Chondrocyte (in vitro differentiated cells): ENCODE measurements at places on chromosomes 7 and 10. TPM values are rescaled to one million over a fixed set of nuclear protein-coding genes. Genes with fewer than 3 reads are reported as not detected.

GRCh38 chr10:29616542-29616941 lies 18.2 kb downstream of the SVIL start:
- no peak overlapping the region for H3K4me3 ChIP-seq
- H3K36me3 ChIP-seq = peaks cover 3% of the 10 kb centered on the region
- H3K4me1 ChIP-seq = peaks cover 37% of the 10 kb centered on the region
- DNase-seq = no peak

RAB18 gene
- total RNA-seq = 176 to 179 TPM (median 178 TPM) in 3 replicates

DNA sequence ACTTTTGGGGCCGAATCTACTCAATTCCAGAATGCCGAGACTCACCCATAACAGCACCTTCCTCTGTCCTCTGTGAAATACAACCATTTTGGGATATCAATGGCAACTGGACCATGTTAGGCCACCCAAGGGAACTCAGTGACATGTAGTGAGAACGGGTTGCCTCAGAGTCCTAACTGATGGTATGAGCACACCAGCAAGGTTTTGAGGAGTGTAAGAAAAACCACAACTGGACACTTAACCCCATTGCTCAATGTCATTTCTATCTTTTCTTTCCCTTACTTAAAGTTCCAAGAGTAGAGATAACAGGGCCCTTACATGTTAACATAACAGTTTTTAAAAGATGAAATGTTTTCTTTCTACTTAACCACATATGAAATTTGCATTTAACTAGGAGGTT lies 67.1 kb downstream of the TNS3 start:
- H3K4me1 ChIP-seq = peaks cover 27% of the 10 kb centered on the region
- H3K27me3 ChIP-seq = no peaks in the 10 kb centered on the region
- no peak for DNase-seq
- H3K4me3 ChIP-seq = no peak overlapping the region
- peaks cover 30% of the 10 kb centered on the region for H3K36me3 ChIP-seq
- no peak overlapping the region for H3K27ac ChIP-seq

GRCh38 chr7:5682551-5683279 lies 98.7 kb downstream of the RNF216 start:
- H3K27ac ChIP-seq = peak overlapping the region; percentile 27
- H3K4me3 ChIP-seq = no peak overlapping the region
- H3K36me3 ChIP-seq = peaks cover 8% of the 10 kb centered on the region
- peaks cover 41% of the 10 kb centered on the region for H3K4me1 ChIP-seq
- no peaks in the 10 kb centered on the region for H3K27me3 ChIP-seq
- no peak for DNase-seq

ZNF488 gene
- 0.10 to 1.1 TPM (median 0.17 TPM) in 3 replicates for total RNA-seq

GRCh38 chr10:17153321-17153720 lies 23.7 kb upstream of the CUBN start:
- H3K27ac ChIP-seq = peak overlapping the region; percentile 80
- H3K4me3 ChIP-seq = no peak overlapping the region
- no peak for DNase-seq
- H3K4me1 ChIP-seq = peaks cover 40% of the 10 kb centered on the region

DNA sequence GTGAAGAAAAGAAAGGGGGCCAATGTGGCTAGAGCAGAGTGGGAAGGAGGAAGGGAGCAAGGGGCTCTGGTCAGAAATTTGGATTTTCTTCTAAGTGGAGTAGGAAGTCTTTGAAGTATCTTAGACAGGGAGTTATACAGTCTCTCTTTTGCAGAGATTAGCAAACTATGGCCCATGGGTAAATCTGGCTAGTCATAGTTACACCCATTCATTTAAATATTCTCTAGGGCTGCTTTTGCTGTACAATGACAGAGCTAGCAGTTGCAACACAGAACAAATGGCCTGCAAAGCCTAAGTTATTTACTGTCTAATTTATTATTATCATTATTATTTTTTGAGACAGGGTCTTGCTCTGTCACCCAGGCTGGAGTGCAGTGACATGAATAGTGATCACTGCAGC lies 10.5 kb upstream of the LAMB4 start:
- no peaks in the 10 kb centered on the region for H3K27me3 ChIP-seq
- H3K4me3 ChIP-seq = no peak overlapping the region
- H3K36me3 ChIP-seq = no peaks in the 10 kb centered on the region
- no peak overlapping the region for H3K27ac ChIP-seq
- no peak for DNase-seq

DNA sequence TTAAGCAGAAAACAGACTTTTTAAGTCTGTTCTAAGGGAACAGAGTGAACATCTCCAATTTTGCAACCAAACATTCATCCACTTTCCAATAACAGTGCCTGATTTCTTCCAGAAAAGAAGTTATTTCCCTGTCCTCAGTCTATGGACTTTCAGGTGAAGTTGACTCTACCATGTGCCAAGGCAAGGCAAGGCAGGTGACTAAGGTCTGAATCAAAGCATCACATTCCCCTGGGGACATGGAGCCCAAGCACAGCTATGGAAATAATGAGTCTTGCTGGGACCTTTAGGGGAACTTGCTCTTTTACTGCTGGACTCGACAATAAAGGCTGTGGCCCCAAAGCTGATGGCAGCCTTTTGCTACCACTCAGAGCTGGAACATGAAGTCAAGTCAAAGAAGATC lies 182.2 kb downstream of the FGFR2 start:
- no peak overlapping the region for H3K27ac ChIP-seq
- H3K4me3 ChIP-seq = no peak overlapping the region
- no peaks in the 10 kb centered on the region for H3K36me3 ChIP-seq
- H3K4me1 ChIP-seq = peaks cover 10% of the 10 kb centered on the region
- peaks cover 4% of the 10 kb centered on the region for H3K27me3 ChIP-seq

UNCX gene
- total RNA-seq = not detected in 3 replicates

DNA sequence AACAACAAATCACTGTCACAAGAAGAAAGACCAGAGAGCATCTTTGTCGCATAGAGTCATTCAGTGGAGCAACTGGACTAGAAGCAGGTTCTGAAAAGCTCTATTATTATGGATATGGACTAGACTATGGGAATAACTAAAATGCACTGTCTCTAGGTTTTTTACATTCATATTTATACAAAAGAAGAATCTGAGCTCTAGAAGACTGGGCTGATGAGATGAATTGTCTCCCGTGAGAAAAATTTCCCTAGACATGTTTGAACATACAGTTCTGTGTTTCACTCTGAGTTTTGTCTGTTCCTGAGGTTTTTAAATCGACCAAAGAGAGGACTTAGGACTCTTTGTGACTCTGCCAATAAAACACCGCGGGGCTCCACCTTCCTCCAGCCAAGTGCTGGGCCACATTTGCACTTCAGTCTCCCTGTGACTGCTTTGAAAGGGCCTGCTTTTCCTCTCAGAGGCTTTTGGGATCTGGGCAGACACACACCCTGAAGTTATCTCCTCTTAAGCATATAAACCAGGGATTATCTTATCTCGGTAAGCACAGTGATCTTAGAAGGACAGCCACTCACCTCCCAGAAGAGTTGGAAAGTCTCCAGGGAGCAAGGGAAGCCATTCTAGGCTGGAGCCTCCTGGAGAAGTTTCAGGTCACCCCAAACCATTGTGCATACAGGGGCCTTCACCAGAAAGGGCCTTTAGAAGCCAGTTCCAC lies 101.0 kb upstream of the JCAD start:
- H3K4me3 ChIP-seq = no peak overlapping the region
- H3K4me1 ChIP-seq = peaks cover 10% of the 10 kb centered on the region
- no peak for DNase-seq
- no peaks in the 10 kb centered on the region for H3K36me3 ChIP-seq

GRCh38 chr7:42932811-42933591 lies 825 bp downstream of the MRPL32 start:
- peak overlapping the region; percentile 97 for H3K4me3 ChIP-seq
- peaks cover 43% of the 10 kb centered on the region for H3K4me1 ChIP-seq
- peak overlapping the region; percentile 99 for H3K27ac ChIP-seq

AKR1E2 gene
- 4.1 to 5.3 TPM (median 4.9 TPM) in 3 replicates for total RNA-seq

DNA sequence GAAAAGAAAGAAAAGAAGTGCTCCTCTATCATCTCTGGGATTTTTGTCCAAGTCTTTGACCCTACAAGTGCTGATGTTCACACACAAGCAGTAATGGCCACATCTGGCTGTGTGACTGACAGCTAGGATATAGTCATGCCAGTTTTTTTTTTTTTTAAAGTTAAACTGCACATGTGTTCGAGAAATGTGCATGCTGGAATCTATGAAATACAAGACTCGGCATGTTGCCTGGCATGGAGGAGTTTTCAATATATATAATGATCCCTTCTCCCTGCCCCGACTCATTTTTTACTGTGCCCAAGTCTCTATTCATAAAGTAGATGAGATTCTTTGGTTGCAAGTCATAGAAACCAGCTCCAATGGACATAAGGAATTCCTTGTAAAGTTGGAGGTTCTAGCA lies 60.4 kb upstream of the FGFR2 start:
- no peak overlapping the region for H3K4me3 ChIP-seq
- no peak overlapping the region for H3K27ac ChIP-seq
- H3K27me3 ChIP-seq = no peaks in the 10 kb centered on the region
- H3K36me3 ChIP-seq = no peaks in the 10 kb centered on the region
- H3K4me1 ChIP-seq = no peaks in the 10 kb centered on the region

DNA sequence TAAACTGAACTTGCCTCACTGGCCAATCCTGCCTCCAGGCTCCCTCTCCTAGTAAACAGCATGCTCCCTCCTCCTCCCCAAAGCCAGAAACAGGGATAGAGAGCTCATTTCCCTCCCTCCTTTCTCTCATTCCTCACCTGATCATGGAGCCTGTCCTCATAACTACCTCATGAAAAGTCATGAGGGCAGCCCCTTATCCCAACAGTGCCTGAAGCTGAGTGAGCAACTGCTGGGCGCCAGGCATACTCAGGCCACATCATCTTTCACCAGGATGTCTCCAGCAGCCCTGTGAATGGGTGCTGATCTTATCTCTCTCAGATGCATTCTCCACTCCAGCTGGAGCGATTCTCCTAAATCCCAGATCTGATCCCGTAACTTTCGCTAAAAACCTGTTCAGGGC lies 307.2 kb downstream of the PRPF18 start:
- H3K36me3 ChIP-seq = peaks cover 14% of the 10 kb centered on the region
- H3K27me3 ChIP-seq = no peaks in the 10 kb centered on the region
- peaks cover 52% of the 10 kb centered on the region for H3K4me1 ChIP-seq
- no peak overlapping the region for H3K4me3 ChIP-seq

HOXA5 gene
- total RNA-seq = not detected in 3 replicates

TMEM120A gene
- 28.8 to 36.0 TPM (median 30.6 TPM) in 3 replicates for total RNA-seq

TIMM23 gene
- 60.2 to 68.2 TPM (median 62.4 TPM) in 3 replicates for total RNA-seq

DNA sequence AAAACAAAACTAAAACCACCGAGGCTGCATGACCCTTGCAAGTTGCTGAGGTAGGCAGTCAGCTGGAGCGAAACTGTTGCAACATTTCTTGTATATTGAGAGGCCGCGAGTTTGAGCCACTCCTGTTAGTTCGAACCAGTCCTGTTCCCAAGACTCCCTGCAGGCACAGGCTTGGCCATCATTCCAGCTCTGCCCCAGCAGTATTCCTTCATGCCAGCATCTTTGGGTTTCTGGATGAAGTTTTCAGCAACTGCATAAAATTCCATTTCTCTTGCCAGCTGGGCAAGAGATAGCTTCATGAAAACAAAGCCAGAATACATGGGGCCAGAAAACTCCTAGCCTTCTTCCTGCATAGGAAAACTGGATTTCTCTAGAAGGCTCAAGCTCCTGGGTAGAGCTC lies 207.6 kb downstream of the FRMD4A start:
- peaks cover 11% of the 10 kb centered on the region for H3K36me3 ChIP-seq
- H3K4me3 ChIP-seq = no peak overlapping the region
- no peak overlapping the region for H3K27ac ChIP-seq
- peaks cover 26% of the 10 kb centered on the region for H3K4me1 ChIP-seq
- no peaks in the 10 kb centered on the region for H3K27me3 ChIP-seq
- DNase-seq = no peak

ADRB1 gene
- total RNA-seq = 0.07 to 0.65 TPM (median 0.15 TPM) in 3 replicates
